ENCODE measurements at places on chromosomes 7 and 10. TPM values are rescaled to one million over a fixed set of nuclear protein-coding genes. Genes with fewer than 3 reads are reported as not detected.
A peak's percentile ranks its signal among the peaks of the same experiment; 100 is the strongest.

Gene GRM3
- not detected for total RNA-seq

Gene CALHM3
- total RNA-seq, result not detected

GRCh38 chr7:110382736-110383135 is 708.2 kb upstream of the LRRN3 start:
- DNase-seq, result no peak

DNA sequence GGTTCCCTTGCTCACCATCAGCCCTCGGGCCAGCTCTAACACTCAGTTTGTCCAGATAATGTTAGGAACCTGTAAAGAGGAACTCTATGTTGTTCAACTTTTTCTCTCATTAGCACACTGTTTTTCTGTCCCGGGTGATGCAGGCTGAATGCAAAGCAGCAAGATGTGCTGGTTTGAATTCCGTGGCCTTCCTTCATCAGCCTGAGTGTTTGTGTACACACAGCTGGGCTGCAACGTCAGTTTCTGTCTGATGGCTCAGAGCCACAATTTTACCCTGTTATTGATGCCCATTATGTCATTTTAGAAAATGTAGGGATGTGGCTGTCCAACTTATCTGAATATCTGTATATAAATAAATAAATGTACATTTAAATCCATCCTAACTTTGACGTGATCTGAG is 152.0 kb downstream of the PLPP4 start:
- DNase-seq, result no peak

Gene STEAP1
- 4.8 TPM for total RNA-seq

Gene NUTM2D
- total RNA-seq, result 2.7 TPM

Gene RHOBTB1
- total RNA-seq, result 20.8 TPM

GRCh38 chr10:132788831-132789219 is 2.9 kb upstream of the NKX6-2 start:
- peak; percentile 60 for DNase-seq

DNA sequence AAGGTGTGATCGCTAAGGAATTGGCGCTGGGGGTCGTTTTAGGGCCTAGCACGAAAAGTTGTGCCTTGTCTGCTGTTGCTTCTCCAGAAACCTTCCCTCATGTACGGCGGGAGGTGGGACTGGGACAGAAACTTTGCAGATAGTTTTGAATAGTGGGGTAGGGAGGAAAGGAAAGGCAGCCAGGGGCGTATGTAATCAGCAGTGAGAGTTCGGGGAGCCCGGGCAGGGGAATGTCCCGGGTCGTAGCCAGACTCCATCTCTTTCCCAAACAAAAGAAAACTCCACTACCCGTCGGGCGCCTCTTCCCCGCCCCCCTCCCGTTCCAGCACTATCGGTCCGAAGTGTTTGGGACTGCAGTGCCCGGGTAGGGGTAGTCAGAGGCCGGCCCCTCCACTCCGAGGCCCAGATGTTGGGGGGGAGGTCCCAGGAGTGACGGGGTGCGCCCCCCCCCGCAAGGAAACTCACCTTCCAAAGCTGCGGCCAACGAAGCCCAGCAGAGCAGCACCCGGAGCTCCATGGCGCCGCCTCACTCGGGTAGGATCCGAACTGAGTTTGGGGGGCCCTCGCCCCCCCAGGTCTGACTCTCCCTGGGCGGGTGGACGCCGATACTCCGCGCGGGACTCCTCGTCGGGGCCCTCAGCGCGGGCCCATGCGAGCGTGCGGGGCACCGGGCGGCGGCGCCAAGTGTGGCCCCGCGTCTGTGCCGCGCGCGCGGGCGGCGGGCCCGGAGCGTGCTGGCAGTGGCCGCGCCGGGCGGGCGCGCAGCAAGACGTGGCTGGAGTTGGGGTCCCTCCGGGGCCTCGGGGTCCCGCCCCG is 601 bp downstream of the EPHB4 start:
- DNase-seq, result peak; percentile 46

DNA sequence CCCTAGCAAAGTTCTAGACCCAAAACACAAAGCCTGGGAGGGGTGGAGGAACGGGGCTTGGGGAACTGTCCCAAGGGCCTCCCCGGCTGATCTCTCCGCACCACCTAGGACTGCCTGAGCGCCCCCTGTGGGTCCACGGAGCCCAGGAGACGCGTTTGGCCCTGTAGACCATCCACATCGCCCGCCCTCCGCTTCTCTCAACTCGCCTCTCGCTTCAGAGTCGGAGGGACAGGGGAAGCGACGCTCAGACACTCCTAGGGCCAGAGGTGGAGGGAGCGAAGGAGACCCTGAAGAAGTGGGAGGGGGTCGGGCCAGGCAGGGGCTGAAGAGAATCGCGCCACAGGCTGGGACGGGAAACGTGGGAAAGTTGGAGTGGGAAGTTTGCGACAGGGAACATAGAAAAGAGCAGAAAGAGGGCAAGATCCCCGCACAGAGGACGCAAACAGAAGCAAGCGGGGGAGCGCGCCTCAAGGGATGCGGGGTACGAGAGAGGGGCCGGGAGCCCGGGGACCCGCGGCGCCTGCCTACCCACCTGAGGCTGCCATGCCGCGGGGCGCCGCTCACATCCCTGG is 378 bp downstream of the PIK3AP1 start:
- peak; percentile 45 for DNase-seq

Gene ATG9B
- not detected for total RNA-seq

Gene SEC31B
- 5.8 TPM for total RNA-seq

Gene TMEM130
- total RNA-seq, result not detected

GRCh38 chr10:43411536-43411935 is 2.5 kb upstream of the HNRNPF start:
- no peak for DNase-seq

Gene TRUB1
- 5.4 TPM for total RNA-seq

DNA sequence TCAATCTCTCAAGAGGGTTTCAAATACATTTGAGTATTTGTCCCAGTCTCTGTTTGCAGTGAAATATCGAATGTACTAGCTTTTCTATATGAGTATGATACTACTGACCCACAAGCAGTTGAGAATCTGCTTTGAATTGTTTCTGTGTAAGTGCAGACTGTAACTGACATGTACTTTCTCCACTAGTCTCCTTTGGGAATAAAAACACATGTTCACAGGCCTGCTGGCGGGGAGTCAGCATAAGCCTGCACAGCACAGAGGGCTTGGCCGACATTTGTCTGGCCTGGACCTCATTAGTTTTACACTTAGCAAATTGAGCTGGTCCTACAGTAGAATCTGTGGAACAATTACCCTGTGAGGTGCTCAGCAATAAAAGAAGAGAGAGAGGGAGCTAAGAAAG is 72.6 kb downstream of the ITGB8 start:
- DNase-seq, result peak; percentile 27

DNA sequence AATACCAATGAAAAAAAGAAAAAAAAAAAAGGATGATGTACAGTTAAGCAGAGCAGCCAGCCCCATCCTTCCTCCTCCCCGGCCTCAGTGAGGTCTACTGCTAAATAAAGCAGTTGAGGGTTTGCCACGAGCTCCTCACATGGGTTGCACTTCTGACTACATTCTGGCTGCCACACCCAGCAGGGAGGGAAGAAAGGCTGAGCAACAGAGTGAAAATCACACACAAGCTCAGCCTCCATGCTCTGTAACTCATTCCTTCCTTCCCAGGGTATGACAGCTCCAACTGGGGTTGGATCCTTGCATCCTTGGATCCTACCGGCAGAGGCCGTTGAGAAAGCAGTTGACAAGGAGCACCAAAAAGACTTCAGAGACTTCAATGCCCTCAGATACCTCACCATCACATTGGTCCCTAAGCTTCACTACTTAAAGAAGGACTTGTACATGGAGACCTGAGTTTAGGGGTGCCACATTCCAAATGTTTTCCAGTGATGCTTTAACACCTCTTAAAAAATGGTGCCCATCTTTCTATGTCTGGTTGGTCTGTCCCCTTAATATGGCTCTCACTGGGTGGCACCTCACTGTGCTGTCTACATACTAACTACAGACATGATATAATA is 52.9 kb upstream of the PIK3CG start:
- no peak for DNase-seq

DNA sequence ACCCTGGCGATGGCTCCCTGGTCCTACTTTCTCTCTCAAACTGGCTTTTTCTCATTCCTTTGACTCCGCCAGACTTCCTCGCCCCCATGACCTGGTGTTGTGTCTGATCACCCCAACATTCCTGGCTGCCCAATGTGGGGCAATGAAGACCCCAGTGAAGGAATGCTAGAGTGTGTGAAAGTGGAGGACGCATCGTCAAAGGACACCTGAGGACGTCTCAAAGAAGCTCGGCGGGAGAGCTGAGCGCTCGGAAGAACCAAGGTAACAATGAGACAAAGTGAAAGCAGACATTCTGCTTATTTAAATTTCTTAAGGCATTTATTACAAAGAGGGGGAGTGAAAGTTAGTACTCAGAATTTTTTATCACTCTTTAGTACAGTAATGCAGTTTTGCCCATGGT is 31.7 kb upstream of the AKR1C2 start:
- DNase-seq, result no peak

Data from psoas muscle (tissue), 8 donors.